ENCODE measurements at places on chromosomes 13 and 19. TPM values are rescaled to one million over a fixed set of nuclear protein-coding genes. Genes with fewer than 3 reads are reported as not detected.

GRCh38 chr19:49911381-49912145 lies 14.9 kb upstream of the IL4I1 start:
- no peak for DNase-seq

DNA sequence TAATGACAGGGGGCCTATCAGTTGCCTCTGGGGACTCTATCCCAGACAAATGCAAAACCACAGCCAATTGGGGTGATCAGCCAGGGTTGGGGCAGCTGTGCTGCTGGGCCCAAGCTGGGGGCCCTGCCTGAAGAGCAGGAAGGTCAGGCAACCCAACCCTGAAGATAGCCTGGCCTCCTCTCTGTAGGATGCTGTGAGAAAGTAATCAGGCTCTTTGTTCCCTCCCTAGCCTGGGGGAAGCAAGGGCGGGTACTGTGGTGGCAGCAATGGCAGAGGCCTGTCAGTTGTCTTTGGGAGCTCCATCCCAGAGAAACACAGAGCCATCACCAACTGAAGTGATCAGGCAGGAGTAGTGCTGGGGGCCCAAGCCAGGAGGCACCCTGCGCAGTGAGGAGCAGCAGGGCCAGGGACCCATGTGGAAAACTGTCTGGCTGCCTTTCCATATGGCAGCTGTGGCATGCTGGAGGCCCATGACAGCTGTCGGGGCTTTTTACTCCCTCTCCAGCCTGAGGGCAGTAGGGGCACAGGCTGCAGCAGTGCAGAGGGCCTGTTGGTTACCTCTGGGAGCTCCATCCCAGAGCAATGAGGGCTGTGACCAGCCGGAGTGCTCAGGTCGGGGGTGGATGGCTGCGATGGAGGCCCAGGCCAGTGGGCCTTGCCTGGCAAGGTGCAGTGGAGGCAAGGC lies 73.6 kb upstream of the ATP12A start:
- no peak for DNase-seq

CYP2F1 gene
- total RNA-seq, result not detected

PROZ gene
- total RNA-seq, result not detected

DNA sequence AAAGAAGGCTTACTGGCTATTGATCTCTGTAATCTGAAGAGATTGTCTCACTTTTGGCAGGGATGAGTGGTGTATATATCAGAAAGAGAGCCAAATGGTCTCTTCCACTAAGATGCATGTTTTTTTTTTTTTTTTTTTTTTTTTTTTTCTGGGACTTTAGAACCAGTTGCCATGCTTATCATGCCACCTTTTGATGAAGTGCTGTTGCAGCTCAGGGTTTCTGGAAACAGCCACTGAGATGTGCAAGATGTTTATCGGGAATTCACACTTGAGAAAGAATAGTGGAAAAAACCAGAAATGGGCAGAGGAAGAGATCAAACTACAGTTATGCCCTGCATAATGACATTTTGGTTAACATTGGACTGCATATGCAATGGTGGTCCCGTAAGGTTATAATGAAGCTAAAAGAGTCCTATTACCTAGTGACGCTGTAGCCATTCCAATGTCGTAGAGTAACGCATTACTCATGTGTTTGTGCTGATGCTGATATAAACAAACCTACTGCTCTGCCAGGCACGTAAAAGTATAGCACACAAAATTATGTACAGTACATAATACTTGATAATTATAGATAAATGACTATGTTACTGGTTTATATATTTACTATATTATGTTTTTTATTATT lies 121.0 kb downstream of the KLF5 start:
- DNase-seq, result no peak

DNA sequence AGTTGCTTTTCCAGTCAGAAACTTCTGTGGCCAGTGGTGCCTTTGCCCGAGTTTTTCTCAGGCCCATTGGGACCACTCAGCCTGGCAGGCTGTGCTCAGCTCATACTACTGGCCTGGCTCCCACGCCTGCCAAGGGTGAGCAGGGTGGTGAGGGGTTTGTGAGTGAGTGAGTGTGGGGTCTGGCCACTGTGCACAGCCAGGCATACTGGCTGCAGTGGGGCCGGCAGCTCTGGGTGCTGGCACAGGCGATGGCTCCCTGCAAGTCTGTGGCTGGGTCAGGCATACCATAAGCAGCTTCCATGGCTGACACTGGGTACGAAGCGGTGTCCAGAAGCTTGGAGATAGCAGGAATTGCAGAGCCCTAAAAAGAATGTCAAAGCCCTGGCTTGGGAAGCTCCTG lies 161.0 kb downstream of the SLITRK6 start:
- DNase-seq, result no peak

- DNase-seq, result no peak
These were observed 13.5 kb upstream of the ADGRE1 start for GRCh38 chr19:6873708-6874431.

ZNF699 gene
- total RNA-seq, result 7.0 TPM

- DNase-seq, result no peak
These were observed 187.0 kb upstream of the KL start for GRCh38 chr13:32829269-32829668.

DNA sequence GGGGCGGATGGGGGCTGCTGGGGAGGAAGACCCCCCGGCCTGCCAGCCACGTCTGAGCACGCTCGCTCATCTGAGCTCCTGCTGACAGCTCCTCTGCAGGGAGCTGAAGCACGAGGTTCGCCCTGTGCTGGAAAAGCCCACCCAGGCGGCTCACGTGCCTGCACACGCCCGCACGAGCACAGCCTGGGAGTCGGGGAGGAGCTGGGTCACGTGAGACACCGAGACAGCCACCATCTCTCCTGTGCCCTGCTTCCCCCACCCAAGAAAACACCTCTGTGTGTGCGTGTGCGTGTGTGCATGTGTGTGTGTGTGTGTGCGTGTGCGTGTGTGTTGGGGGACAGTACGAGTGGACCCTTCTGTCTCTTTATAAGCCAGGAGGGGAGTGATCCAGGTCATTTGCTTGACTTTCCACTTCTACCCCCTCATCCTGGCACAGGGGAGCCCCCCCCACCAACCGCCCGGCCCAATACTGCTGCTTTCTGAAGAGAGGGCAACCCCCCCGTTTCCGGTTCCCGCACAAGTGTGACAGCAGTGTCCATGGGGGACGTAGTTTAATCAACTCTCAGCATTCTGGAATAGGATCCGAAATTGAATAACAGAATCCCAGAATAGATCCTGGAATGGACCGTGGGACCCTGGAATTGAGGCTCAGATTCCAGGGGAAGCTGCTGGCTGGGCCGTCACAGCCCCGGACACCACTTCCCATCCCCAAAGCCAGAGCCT lies 42.5 kb downstream of the CELF5 start:
- no peak for DNase-seq

DNA sequence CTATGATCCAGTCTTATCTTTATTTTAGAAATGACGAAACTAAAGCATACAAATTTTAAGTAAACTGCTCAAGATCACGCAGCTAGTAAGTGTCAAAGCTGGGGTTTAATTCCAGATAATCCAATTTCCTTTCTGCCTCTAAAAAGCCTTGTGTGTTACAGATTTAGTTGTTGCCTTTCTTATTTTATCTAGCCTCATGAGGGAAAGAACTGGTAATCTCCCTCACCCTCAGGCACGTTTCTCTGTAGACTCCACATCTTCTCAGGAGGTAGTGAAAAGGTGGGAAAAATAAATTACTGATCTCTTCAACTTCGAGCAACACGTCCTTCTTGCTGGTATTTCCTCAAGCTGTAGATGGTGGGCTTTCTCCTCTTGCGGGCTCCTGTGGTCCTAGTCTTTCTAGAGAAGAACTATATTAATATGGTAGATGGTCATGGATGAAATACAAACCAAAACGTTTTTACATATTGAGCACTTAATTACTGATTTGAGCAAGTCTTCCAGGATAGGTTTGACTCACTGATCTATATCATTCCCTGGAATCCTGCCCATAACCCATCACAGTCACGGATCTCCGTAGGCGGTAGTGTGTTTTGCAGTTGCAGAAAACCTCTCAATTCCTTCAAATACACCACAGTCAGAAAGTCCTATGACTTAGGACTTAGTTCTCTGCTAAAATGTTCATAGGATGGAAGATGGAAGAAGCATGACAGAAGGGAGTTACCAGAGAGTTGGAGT lies 519.5 kb downstream of the DCT start:
- no peak for DNase-seq

- no peak for DNase-seq
These were observed 445.6 kb downstream of the KCTD12 start for GRCh38 chr13:76440568-76440967.

ZFP82 gene
- 6.1 TPM for total RNA-seq

DNA sequence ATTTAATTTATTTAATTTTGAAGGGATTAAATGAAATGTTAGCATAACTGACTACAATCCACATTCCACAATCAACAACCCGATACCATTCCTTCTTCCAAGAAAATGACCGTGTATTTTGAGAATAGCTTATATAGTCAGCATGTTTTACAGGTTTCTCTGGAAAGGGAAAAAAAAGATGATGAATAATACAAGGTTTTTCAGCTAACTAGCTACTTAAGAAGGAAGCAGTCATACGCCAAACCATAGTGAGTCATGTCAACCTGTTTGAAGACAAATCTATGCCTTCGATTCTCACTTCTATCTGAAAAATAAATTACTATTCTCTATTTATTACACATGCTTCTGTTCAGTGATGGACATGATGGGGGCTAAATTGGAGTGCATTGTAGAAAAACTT lies 258.6 kb downstream of the EFNB2 start:
- DNase-seq, result no peak

- DNase-seq, result no peak
These were observed 22.5 kb downstream of the SERP2 start for GRCh38 chr13:44395976-44396694.

DNA sequence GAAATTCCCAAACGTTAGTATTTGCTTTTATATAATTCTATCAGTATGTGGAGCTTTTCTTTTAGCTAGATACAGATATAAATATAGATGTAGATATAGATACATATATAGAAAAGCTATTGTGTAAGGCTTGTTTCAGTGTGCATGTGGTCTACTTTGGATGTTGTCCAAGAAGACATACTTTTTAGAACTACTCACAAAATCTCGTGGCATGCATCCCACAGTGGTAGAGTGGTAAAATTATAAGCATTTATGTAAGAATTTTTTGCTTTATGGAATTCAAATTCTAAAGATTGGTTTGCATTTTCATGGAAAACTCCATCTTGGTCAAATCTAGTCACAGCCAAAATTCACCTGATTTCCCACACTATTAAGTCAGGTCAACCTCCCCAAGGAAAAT lies 880.4 kb downstream of the EFNB2 start:
- DNase-seq, result no peak

- DNase-seq, result no peak
These were observed 4.2 kb downstream of the GYS1 start for GRCh38 chr19:48988860-48989259.

GRCh38 chr19:23526302-23526701 lies 131.0 kb upstream of the ZNF91 start:
- no peak for DNase-seq

- DNase-seq, result no peak
These were observed 82.7 kb upstream of the LSM14A start for GRCh38 chr19:34089566-34089965.

GRCh38 chr13:113337556-113337955 lies 26.4 kb downstream of the GRTP1 start:
- no peak for DNase-seq

DNA sequence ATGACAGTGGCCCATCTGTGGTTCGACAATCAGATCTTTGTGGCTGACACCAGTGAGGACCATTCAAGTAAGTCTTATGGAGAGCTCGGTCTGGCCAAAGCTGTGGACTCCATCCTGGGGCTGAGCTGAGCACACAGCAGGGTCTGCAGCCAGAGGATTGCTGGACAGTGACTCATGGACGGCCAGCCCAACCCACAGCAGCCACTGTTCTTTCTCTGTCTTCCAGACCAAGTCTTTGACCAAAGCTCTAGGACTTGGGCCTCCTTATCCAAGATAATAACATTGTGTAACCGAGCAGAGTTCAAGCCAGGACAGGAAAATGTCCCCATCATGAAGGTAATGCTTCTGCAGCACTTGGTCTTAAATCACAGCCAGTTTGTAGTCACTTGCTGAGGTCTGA lies 12.4 kb downstream of the ATP12A start:
- DNase-seq, result peak; percentile 85
